Natural killer cell treated with Interleukin-12 subunit alpha and Interleukin-12 subunit beta and Interleukin-15 and Interleukin-18, amount 100 ng/mL, for 72 hours (primary cell): ENCODE measurements at places on chromosomes 11 and 22. TPM values are rescaled to one million over a fixed set of nuclear protein-coding genes. Genes with fewer than 3 reads are reported as not detected.

DNA sequence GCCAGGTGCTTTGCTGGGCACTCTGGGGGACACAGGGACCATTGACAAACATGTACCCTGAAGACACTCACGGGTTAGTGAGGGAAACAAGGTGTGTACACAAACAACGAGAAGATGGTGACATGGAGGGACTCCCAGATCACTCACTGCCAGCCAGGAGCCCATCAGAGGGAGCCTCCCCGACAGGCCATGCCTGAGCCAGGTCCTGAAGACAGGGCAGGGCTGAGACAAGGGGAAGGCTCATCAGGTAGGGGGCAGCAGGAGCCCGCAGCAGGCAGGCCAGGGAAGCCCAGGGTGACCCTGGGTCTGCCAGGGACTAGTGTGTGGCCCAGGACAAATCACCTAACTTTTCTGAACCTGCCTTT is 127.9 kb downstream of the BUD13 start:
- no peak for DNase-seq

DNA sequence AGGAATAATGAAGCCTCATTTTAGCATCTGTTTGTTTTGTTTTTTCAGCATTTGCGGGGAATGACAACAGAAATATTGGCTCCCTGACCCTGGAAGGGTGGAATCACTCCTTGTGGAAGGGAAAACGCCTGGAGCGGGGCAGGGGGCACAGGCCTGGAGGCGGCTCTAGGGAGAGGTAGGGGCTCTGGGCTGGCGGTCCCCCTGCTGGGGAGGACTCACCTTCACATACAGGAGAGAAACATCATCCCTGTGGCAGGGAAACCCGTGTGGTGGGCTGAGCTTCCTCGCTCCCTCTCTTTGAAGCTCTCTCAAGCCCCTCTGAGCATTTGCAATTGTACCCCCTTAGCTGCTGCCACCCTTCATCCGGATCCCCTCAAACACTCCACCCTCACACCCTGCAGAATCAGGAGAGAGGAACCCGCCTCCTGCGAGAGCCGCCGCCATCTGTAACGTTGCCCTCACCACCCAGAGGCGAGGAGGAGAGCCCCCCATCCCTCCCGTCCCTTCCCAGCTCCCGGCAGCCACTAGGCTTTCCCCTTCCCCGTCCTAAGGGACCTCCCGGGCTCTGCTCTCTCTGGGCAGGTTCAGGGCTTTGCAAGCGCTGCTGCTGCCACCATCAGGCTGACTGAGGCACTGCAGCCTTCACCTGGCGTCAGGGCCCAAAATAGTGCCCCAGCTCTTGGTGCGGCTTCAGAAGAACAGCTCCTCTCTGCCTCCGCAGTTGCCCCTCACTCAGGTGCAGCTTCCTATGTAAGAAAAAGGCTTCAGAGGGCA is 10.4 kb downstream of the KIRREL3 start:
- DNase-seq = peak; percentile 77

DNA sequence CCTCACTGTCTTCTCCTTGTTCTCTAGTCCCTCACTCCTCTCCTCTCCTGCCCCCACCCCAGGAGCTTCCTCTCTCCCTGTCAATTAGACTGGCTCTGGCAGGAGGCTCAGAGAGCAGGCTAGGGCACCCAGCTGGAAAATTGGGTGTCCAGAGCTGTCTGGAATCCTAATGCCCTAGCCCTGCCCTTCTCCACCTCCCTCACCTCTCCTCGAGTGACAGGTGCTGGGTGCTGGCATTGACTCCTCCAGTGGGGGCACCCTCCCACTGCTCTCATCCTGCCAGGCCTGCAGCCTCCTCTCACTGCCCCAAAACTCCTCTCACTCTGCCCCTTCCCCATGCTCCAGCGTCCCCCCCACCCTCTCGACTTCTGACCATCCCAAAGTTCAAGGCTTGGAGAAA is 68.9 kb downstream of the CYTH4 start:
- no peak for DNase-seq

DNA sequence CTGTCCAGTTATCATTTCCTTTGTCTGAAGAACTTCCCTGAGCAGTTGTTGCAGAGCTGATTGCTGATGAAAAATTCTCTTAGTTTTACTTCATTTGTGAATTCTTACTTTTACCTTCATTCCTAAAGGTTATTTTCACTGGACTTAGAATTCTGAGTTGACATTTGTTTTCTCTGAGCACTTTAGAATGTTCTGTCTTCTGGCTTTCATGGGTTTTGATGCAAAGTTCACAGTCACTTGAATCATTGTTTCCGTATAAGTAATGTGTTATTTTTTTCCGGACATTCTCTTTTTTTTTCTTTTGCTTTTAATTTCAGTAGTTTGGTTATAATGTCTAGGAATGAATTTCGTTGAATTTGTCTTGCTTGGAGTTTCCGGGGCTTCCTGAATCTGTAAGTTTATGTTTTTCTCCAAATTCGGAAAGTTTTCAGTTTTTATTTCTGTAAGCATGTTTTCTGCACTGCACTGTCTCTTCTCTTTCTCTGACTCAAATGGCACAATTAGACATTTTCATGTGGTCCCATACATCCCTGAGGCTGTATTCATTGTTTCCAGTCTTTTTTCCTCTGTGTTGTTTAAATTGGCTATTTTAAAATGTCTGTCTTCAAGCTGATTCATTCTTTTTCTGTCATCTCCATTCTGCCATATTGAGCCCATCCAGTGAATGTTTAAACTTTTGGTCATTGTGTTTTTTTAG is 68.5 kb upstream of the NARS2 start:
- no peak for DNase-seq

GRCh38 chr22:48781868-48782267 is 1045.8 kb downstream of the BRD1 start:
- no peak for DNase-seq

The OPCML gene
- total RNA-seq = not detected

The HMOX1 gene
- 7.3 TPM for total RNA-seq

The USP2 gene
- total RNA-seq = not detected
